AG08395 (cell line): ENCODE measurements at places on chromosomes 3 and 15.

GRCh38 chr15:73965758-73966113 lies 26.4 kb downstream of the STOML1 start:
- DNase-seq, result no peak

GRCh38 chr3:13528217-13528867 lies 20.6 kb upstream of the FBLN2 start:
- no peak for DNase-seq

DNA sequence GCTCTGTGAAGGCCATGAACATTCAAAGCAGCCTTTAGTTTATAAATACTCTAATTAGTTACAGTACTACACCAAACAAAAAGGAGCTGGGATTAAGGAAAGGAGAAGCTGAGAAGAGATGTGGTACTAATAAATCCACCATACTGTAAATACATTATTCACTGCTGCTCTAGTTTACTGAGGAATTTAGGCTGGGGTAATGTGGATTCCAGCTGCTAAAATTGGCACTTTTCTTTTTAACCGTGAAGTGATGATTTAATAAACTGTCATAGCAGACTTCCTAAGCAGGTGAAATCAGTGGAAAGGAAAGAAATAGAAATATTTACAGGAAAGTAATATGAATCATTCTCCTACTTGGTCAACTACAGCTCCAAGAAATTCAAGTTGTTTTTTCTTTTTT lies 88.7 kb downstream of the TFG start:
- no peak for DNase-seq

DNA sequence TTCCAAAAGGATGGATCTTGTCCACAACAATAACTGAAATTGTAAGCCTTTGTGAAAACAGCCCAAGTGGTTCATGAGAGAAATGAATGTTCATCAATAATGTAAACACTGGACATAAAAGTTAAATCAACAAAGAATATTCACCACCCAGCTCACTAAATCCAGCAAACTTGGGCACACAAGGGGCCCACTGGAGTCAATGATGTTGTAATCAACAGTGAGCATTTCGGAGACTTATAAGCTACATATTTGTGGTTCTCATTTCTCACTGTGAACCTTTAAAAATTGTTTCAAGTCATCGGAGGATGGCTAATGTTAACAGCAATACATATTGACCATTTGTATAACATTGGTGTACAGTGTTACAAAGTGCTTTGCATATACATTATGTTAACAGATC lies 63.1 kb downstream of the VGLL4 start:
- no peak for DNase-seq

- no peak for DNase-seq
Measured at GRCh38 chr15:85828874-85829273, 34.1 kb upstream of the KLHL25 start.

GRCh38 chr3:85935171-85935570 lies 976.4 kb downstream of the CADM2 start:
- DNase-seq, result no peak

- DNase-seq, result peak; percentile 4
Measured at GRCh38 chr15:30958219-30958618, 33.2 kb downstream of the MTMR10 start.

DNA sequence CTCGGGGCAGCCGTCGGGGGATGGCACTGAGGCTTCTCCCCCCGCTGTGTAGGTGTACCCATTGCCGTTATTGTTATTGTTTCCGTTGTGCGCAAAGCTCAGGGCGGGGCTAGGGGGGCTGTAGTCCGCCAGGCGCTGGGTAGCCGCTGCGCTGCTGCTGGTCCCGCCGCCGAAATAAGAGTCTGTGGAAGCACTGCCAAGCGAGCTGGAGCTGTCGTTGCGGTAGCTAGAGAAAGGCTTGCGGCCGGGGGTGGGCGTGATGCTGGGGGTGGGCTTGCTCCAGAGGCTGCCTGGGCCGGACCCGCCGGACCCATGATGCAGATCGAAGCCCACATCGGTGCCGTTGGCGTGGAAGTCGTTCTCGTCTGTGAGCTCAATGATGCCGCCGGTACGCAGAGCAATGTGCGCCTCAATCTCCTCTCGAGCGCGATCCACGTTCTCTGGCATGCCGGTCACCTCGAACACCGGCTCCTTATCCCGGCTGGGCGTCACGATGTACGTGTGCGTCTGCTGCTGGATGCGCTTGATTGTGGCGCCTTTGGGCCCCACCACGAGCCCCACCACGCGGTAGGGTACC lies 1.9 kb downstream of the MEX3B start:
- DNase-seq, result peak; percentile 27

- no peak for DNase-seq
Measured at GRCh38 chr3:147613725-147614124, 204.6 kb downstream of the ZIC1 start.

DNA sequence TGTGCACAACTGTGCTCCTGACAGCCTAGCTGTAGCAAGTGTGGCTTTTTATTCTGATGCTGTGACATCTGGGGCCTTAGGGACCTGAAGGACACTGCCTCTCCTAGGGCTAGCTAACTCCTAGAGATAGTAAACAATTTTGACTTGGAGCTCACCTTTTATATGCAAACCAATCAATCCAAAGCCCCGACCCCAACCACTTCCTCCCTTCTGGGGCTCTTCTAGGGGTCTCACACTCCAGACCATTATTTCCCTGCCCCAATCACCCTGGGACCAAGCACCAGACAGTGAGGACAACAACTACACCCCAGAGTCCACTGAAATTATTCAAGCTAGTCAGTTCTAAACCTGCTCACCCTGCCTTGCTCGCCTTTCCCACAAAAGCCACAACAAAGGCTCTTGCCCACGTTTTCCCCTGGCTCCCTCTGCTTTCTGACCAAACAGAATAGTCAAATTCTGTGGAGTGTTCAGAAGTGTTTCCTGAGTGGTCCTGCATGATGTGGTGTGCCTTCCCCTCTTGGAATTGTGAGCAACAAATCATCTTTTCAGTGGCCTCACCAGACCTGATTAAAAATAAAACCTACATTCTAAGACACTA lies 84.2 kb upstream of the WNT5A start:
- DNase-seq, result no peak

GRCh38 chr3:172046268-172046915 lies 7.0 kb downstream of the FNDC3B start:
- no peak for DNase-seq

- peak; percentile 44 for DNase-seq
Measured at GRCh38 chr15:41926185-41927056, 32.6 kb upstream of the SPTBN5 start.

- no peak for DNase-seq
Measured at GRCh38 chr3:151890721-151891141, 17.3 kb downstream of the SUCNR1 start.

- DNase-seq, result peak; percentile 25
Measured at GRCh38 chr15:92091155-92091734, 237.7 kb downstream of the SLCO3A1 start.

- no peak for DNase-seq
Measured at GRCh38 chr15:96243701-96244100, 86.8 kb upstream of the NR2F2 start.

DNA sequence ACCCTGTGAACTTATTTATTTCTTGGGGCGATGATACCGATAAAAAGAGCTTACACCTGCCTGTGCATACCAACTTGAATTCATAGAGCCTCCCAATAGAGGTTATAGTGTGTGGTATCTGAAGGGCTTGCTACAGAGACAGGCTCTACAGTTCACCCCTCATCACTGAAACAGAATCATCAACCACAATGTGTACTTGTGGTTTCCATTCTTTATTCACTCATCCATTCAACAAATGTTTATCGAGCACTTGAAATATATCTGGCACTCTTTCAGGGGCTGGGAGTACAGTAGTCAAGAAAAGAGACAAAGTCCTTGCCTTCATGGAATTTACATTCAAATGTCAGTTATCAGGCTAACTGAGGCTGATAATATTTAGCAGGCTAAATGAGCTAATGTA lies 134.4 kb upstream of the SKOR1 start:
- peak; percentile 3 for DNase-seq

DNA sequence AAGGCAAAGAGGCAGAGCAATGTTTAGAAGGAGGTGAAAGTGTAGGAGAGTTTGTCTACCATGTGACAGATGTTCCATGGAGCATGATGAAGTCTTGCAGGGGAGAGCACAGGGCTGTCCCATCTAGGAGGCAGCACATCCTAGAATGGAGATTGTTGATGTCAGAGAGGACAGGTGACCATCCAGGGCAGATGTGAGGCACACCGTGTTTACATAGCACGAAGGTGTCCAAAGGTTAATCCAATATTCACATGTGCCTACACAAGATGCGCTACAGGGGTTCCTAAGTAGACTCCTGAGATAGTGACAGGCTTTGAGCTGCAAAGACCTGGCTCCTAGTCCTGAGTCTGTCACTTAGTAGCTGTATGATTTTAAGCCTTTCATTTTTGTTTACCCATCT lies 219.3 kb upstream of the SLCO3A1 start:
- DNase-seq, result no peak
